ENCODE measurements at places on chromosomes 1 and 21.

- no peak for DNase-seq
Measured at GRCh38 chr1:29550119-29550841, 314.0 kb downstream of the PTPRU start.

DNA sequence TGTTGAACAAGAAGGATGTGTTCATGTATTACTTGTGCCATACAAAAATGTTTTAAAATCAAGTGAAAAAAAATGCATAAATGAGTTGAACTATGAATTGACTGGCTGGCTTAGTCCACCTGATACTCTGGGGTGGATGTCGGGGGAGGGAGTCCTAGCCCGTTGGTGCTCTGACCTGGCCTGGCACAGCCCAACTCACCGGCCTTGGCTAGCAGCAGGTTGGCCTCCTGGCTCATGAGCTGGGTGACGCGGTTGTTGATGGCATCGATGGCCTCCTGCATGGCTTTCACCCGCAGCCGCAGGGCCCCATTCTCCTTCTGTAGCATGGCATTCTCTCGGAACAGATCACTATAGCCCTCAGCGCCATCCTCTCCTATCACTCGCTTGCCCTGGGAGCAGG is 21.6 kb downstream of the KIF21B start:
- no peak for DNase-seq

DNA sequence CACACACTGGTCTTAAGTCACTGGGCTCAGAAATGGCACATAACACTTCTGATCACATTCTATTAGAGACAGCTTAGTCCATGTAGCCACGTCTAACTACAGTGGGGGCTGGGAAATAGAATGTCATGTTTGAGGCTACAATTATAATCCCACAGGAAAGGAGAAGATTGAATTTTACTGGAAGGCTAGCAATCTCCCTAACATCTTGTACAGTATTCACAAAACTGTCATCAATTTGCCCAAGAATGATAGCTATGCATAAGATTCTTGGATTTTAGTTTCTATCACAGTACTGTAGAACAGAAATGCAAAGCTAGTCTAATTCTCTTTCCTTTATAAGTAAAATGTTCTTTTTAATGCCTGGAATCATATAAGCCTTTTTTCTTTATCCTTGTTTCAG is 12.7 kb upstream of the ZMYM6 start:
- no peak for DNase-seq

- DNase-seq, result no peak
Measured at GRCh38 chr1:167093846-167094516, at the start of gene STYXL2. Gene STYXL2 (plus strand): TSS chr1:167094075. CDS start chr1:167094850, 775 bp downstream.

- DNase-seq, result no peak
Measured at GRCh38 chr21:25639551-25640201, 618 bp downstream of the JAM2 start.

- DNase-seq, result no peak
Measured at GRCh38 chr1:166843769-166844596, 4.7 kb downstream of the POGK start.

DNA sequence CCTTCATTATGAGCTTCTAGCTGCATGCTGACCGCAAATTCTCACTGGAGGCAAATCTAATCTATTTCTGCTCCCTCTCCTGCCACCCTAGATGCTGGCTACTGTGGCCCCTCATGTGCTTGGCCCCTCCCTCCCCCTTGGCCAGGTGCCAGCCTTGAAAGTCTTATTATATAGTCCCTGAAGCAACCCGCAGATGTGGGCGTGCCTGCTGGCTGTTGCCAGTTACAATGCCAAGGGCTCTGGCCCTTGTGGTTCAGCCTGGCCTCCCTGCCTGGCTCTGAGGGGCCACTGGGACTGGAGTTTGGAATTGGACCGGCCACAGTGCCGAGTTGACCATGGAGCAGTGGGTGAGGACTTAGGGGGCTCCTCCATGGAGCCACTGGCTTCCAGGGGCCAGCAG is 78.9 kb upstream of the ACTRT2 start:
- no peak for DNase-seq

GRCh38 chr1:223486366-223486765 is 93.2 kb downstream of the CCDC185 start:
- no peak for DNase-seq

GRCh38 chr1:201904579-201904978 is 15.9 kb downstream of the SHISA4 start:
- no peak for DNase-seq

DNA sequence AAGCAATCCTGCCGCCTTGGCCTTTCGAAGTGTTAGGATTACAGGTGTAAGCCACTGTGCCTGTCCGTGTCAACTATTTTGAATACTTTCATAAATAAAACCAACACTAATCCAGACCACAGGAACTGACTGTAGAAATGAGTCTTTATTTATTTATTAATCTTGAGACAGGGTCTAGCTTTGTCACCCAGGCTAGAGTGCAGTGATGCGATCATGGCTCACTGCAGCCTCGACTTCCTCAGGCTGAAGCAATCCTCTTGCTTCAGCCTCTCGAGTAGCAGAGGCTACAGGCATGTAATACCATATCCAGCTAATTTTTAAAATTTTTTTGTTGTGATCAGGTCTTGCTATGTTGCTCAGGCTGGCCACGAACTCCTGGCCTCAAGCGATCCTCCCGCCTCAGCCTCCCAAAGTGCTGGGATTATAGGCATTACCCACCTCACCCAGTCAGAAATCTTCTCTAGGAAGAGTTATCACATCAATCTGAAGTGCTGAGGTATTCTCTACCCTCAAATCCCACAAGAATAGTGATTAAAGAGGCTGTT is 21.7 kb upstream of the CPLANE2 start:
- no peak for DNase-seq

DNA sequence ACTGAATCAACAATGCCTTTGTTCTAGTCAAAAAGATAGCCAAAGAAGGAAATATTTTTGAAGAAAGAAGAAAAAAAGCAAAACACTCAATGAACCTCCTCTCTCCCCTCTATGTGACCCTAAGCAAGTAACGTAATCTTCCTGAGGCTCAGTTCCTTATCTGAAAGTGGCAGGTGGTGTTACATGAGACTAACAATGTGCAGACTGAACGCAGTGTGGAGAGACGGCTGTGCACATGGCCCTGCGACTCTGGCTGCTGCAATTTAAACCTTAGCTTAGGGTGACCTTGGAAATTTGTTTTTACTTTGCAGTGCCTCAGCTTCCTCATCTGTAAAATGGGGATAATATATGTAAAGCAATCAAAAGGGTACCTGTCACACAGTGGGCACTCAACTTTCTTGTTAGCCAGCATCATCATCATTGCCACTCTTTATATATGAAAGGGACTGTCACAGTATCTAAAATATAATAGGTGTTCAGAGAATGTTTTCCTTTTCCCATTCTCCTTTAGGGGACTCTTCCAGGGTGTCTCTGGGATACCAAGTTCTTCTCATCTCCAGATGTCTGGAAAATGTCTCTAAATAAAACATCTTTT is 100.1 kb upstream of the JUN start:
- DNase-seq, result no peak

DNA sequence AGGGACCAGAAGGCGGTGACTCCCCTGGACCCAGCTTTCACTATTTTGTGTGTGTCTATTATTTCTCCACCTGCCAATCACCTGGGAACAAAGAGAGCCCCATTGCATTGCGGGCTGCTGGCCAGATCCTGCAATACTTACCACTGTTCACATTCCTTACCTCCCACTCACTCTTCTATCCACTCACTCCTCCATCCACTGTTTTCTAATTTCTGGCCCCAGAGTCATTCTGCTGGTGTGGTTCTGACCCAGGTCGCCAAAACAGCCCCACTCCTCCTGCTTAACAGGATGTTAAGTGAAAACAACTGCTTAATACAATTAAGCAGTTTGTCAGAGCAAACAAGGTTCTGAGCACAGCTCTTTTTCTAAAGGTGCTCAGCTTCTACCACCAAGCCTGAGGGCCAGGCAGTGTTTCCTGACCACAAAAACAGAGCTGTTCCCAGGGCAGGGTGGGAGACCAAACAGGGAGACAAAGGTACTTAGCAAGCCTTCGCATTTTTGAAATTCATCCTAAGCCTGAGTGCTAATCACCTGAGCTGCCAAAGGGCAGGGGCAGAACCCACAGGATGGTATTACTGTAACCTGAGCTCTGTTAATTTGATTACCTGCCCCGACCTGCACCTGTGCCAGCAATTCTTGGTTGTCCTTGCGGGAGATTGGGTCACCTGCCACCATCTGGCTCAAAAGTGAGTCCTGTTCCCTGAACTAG is 38.5 kb upstream of the EFCAB14 start:
- no peak for DNase-seq

DNA sequence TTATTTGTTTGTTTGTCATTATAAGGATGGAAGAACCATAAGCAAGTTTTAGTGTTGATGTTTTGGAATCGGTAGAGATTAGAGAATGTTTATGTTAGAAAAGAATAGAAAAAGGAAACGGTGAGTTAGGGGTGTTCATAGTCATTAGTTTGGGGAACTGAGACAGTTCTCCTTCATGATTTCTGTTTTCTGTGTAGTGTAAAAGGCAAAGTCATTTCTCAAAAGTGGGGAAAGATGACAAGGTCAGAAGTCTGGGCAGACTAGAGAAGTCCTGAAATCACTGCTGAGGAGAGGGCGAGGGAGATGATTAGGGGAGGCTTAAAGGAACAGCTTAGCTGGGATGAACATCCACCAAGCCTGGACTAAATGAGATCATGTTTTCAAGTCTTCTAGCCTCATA is 498.9 kb downstream of the TTLL7 start:
- no peak for DNase-seq

GRCh38 chr21:31399591-31399990 is 55.5 kb upstream of the TIAM1 start:
- no peak for DNase-seq

- no peak for DNase-seq
Measured at GRCh38 chr1:41659903-41660302, 175.4 kb upstream of the EDN2 start.

- no peak for DNase-seq
Measured at GRCh38 chr1:104238991-104239390, 489.3 kb downstream of the AMY1C start.

- no peak for DNase-seq
Measured at GRCh38 chr1:61111084-61112004, 29.0 kb downstream of the NFIA start.

DNA sequence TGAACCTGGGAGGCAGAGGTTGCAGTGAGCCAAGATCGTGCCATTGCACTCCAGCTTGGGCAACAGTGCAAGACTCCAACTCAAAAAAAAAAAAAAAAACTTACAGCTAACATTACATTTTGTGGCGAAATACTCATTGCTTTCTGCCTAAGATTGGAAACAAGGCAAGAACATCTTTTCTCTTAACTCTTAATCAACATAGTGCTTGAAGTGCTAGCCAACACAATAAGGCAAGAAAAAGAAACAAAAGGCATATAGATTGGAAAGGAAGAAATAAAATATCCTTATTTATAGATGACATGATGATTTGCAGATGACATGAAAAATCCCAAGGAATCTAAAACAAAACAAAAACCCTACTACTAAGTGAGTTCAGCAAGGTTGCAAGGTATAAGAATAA is 24.6 kb upstream of the GJA9 start:
- DNase-seq, result no peak

- no peak for DNase-seq
Measured at GRCh38 chr21:43281661-43282357, 113.0 kb downstream of the CRYAA start.

GRCh38 chr1:215045698-215046308 is 36.7 kb upstream of the KCNK2 start:
- DNase-seq, result no peak

DNA sequence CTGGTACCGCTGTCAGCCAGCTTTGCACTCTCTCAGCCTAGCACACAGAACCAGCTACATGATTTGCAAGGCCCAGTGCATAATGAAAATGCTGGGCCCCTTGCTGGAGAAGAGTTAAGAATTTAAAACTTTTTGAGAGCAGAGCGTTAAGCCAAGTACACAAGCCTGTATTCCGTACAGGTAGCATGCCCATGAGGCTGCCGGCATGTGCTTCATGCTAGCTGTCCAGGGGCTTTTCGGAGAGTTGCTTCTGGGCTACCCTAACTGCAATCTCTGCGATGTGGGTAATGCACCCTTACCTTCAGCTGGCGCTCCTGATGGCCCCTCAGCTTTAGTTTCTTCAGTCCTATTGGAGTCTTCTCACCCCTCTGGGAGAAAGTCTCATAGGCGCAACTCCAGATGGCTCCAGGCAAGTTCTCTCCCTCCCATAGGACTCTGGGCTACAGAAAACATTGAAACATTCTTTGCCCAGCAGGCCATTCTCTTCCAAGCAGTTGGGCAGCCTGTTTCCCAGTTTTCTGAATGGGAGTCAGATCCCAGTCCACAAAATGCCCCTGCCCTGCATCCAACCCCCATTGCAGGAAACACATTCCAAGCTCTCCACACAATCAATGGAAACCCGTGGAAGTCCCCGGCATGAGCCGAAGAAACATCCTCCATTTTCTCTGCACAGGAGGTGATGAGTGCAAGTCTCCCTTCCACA is 5.7 kb upstream of the AKT3 start:
- no peak for DNase-seq

- DNase-seq, result no peak
Measured at GRCh38 chr1:3630161-3630611, 5.4 kb downstream of the TPRG1L start.

DNA sequence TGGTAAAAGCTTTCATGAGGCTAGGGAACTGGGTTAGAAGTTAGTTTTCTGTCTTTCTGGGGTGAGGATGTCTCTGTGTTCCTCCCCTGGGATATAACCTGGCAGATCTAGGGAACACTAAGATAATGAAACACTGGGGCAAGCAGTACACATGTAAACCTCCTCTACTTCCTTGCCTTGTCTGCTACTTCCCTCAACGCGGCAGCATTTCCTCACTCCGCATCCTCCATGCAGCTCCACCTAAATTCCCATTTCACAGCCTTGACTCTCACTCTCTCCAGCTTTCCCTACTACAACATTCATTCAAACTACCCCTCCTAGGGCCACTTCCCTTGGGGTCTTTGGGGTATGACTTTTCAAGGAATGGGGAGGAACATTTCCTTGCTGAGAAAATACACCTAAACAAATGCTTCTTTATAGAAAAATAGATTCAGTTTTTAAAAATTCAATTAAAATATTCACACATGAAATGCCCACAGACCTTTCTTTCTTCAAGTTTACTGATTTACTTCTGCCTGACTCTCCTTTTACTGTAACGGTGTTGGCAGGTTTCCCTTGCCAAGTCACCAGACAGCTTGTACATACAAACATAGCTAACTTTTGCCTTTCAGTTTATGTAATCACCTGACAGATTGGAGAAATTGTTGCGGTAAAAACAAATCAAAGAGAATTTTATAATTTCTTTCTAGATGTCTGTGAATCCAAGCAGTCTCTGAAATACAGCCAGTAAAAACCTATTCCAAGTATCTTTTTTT is 90.1 kb downstream of the TNFSF18 start:
- DNase-seq, result no peak
